ENCODE measurements at places on chromosomes 6 and 20.

DNA sequence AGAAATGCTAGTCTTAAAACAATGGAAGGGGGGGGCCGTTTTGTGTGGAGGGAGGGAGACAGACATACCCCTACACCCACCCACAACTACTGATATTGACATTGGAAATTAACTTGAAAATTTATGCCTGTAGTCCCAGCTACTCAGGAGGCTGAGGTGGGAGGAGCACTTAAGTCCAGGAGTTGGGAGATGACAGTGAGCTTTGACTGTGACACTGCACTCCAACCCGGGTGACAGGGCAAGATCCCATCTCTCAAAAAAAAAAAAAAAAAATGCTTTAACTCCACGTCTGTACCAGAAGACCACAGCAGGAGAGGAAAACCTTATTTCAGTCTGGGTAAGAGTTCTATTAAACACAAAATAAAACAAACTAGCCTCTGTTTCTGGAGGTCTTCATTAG lies 2.2 kb downstream of the TBC1D20 start:
- DNase-seq, result no peak

DNA sequence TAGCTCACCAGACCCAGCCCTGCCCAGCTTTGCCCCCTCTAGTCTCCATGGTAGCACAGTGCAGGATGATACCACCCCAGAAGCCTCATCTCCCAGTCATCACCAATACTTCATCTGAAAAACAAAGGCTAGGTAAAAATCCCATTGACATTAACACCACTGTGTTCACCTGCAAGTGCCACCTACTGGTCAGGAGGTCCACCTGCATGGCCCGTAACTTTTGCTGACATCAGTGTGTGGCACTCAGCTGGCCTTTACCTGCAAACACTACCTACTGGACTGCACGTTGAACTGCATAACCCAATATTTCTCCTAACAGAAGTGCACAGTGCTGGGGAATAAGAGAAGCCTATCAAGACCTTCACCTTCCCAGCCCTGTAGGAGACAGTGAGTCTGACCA lies 234.7 kb upstream of the ADGRB3 start:
- no peak for DNase-seq

GRCh38 chr6:139370283-139370998 lies 4.0 kb downstream of the CITED2 start:
- no peak for DNase-seq

GRCh38 chr20:62297449-62298227 lies 5.2 kb upstream of the ADRM1 start:
- no peak for DNase-seq

- DNase-seq, result no peak
Observed at GRCh38 chr6:52013035-52013434, 74.4 kb downstream of the PKHD1 start.

DNA sequence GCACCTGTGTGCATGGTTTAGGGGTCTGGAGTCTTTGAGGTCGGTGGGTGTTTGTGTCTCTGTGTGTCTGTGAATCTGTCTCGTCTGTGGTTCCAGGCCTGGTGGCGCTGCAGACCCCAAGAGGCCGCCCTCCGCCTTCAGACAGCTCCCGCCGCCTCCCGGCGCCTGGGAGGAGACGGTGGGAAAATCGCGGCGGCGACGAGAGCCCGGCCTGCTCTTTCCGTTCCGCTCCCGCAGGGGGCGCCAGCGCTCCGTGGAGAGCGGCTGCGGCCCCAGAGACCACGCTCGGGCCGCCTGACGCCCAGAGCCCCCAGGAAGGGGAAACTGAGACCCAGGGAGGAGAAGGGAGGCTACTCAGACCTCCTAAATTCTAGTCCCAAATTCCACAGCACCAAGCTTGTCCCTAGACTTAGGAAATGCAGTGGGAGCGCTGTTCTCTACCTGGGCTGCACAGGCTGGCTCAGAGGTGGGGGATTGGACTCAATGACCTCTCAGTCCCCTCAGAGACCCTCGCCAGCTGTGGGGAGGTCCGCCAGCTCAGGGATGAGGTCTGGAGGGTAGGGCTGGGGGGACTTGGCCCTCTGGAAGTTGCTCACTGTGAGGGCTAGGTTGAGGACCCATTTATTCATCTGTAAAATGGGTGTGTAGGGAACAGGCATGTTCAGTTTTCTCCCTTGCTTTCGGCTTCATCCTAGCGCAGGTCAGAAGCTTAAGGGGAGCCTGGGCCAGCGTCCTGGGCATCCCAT lies 36.9 kb upstream of the BLCAP start:
- no peak for DNase-seq

DNA sequence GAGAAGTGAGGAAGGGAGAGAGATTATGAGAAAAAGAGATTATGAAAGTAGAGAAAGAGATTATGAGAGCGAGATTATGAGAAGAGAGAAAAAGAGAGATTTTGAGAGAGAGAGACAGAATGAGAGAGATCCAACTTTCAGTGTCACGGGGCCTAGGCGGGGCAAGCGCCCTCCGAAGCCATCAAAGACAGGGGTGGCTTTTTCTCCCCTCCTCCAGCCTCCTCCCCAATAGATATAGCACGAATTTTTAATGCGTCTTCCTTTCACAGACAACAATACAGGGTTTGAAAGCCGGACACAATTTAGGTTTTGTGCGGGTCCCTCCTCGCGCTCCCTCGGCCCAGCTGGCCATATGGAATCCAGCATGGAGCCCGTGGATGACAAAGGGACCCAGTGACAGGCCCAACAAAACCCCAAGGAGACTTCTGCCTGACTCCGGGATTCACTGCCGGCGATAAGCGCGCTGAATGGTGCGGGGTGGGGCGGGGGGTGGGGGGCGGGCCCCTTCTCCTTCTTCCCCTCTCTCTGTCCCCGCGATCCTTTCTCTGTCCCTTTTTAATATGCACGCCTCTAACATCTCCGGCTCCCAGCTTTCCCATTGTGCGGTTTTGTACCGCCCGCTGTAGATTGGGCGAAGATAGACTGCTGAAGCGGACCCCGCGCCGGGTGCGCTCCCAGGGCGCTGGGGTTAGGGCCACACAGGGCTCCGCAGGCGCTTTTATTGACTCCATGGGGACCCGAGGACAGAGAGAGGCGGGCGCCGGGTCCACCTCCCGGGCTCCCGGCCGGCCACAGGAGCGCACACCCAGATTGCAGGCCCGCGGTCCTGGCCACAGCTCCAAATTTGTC lies 5.4 kb downstream of the NKX2-2 start:
- DNase-seq, result no peak

DNA sequence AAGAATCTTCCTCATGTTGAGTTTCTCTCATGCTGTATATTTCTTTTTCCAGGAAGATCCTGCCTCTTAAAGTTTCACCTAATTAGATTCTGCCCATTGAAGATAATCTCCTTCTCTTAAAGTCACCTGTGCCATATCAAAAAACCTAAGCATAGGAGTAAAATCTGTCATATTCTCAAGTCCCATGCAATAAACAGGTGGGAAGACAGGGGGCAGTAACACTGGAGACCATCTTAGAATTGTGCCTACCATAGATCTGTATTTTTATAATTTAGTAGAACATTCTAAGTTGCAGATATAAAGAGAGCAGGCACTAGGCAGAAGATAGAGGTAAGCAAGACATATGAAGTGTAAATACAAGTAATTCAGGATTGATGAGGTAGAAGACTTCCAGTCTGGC lies 763.5 kb upstream of the MANEA start:
- no peak for DNase-seq

GRCh38 chr6:9504191-9504590 lies 910.7 kb downstream of the TFAP2A start:
- no peak for DNase-seq

- DNase-seq, result no peak
Observed at GRCh38 chr6:161487217-161487531, 213.3 kb upstream of the AGPAT4 start.

GRCh38 chr6:9240861-9241260 lies 805.5 kb upstream of the SLC35B3 start:
- DNase-seq, result no peak

GRCh38 chr6:106685833-106686232 lies 56.5 kb downstream of the QRSL1 start:
- no peak for DNase-seq

DNA sequence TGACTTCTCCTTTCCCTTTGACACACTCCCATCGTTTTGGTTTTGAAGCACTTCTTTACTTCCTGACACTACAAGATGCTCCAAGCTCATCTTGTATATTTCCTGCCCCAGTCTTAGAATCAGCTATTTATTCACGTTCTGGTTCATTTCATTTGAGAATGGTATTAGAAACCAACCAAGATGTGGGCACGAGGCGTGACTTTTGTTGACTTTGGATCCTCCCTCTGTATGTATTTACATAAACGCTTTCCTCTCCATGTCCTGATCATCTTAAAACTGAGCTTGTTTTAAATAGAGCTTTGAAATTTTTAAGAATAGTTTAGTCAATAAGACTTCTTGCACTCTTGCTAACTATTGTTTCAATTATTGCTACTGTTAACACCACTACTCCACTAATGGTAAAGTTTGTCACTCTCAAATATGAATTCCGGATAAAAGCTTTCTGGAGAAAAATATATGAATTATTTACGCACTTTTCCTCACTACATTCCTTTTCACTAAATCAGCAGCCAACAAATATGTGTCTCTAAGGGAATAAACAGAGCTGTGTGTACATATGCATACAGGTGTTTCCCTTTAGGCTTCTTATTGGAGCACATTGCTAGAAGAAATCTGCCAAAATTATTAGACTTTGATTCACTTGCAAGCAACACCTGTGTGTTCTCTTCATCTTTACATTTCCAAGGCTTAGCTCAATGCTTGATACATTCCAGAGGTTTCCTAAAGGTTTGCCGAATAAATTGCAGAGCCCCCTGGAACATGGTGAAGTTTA lies 77.3 kb upstream of the TMEM244 start:
- DNase-seq, result no peak

DNA sequence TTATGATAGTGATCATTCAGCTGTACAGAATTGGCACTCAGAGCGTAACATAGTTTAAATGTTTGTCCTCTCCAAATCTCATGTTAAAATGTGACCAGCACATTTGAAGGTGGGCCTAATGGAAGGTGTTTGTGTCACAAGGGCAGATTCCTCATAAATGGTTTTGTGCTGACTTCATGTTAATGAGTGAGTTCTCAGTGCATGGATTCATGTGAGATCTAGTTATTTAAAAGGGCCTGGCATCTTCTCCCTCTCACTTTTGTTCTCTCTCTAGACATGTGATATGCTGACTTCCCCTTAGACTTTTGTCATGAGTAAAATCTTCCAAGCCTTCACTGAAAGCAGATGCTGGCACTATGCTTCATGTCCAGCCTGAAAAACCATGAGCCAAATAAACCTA lies 452.4 kb upstream of the PTCHD4 start:
- DNase-seq, result no peak

DNA sequence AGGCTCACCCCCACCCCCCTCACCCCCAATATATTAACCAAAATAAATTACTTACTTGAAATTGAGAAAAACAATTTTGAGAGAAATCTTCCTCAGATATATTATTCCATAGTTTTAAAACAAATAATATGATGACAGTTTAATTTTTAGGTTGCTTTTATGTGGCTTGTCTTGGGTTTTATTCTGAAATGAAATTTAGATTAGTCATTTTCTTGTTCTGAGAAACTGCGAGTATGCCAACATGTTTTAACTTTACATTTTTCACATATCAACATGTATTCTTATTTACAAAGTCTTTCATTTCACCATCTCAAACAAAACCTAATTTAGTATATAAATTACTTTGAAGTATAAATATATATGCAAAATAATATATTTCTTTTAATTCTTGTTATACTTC lies 11.1 kb downstream of the REV3L start:
- no peak for DNase-seq

- no peak for DNase-seq
Observed at GRCh38 chr6:136491251-136491650, 59.0 kb downstream of the MAP7 start.

DNA sequence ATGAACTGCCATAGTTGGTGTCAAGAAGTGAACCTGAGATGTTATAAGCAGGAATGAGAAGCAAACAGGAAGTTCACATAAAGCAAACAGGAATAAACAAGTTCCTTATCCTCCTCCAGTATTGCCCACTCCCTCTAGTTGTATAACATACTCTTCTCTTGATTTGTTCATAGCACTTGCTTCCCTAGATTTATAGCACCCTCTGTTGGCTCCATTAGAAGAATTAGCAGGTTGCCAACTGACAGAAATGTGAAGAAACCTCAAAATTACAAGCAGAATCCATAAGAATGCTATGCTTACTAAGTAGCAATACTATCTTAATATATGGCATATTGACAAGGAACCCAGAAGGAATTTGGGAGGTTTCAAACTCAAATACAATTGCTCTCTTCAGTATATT lies 195.4 kb downstream of the TBX18 start:
- no peak for DNase-seq

DNA sequence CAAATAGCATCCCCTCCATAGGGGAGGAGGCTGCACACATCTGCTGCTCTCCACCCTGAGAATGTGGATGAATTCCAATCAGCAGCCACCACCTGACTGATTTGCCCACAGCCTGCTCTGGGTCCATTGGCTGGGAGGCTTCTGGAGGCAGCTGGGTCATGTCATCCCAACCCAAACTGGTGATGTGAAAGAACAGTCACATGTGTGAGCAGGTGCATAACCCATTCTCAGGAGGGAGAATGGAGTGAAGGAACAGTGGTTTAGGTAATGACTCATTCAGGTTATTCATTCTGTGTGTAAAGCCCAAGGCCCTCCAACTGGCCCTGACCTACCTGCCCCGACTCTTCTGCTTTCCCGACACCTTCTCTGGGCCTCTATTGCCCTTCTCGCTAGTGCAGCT lies 90.9 kb upstream of the GCM1 start:
- no peak for DNase-seq

Data from esophagus squamous epithelium (tissue), 5 donors.